ENCODE measurements at places on chromosomes 11 and 22.

DNA sequence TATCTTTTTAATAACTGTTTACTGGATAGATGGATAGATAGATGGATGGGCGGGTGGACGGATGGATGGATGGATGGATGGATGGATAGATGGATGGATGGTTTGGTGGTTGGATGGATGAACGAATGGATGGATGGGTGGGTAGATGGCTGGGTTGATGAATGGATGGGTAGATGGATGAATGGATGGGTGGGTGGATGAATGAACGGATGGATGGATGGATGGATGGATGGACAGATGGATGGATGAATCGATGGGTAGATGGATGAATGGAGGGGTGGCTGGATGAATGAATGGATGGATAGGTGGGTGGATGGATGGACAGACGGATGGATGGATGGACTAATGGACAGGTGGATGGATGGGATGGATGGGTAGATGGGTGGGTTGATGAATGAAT, 13.8 kb upstream of the SLC22A12 start:
- DNase-seq, result no peak

GRCh38 chr11:117176186-117176585, 2.4 kb upstream of the SIDT2 start:
- DNase-seq, result no peak

DNA sequence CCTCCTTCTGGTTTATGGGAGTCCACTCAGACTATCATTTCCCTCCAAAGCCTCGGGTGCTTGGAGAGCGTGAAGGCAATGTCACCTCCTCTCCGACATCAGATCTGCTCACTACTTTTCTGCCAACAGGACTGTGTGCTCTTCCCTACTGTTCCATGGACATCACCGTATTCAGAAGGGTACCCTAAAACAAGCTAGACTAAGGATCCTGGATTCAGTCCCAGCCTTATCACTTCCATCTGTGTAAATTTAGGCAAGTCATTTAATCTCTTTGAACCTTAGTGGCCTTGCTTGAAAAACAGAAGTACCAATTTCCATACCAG, 78.2 kb downstream of the KCNC1 start:
- DNase-seq, result no peak

- DNase-seq, result no peak
Measured at GRCh38 chr22:24504956-24505736, 10.0 kb downstream of the UPB1 start.

DNA sequence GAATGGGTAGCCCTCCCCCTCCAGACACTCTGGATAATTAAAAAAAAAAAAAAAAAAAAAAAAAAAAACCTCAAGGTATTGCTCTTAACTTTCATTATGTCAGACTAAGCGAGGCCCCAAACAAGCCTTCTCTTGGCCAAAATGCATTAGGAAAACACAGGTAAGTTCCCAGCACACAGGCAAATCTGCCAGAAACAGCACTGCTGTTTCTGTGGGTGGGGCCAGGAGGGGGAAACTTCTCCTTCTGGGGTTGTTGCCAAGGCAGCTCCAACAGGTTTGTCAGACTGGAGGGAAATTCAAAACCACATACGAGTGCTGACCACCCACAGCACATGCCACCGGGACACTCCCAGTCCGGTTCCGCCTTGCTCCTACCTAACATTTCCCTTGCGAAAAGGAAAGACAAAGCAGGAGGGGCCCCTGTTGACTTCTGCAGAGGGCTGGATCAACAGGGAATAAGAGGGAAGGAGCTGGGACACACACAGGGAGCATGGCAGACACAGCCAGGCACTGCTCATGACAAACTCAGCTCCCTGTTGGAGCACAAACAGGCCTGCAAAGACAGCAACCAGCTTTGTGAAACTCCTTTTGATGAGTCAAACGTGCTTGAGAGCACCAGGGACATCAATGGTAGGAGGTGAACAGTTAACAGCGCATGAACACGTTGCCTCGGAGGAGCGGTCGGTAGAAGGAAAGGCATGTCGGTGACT, 55.0 kb downstream of the MYH9 start:
- DNase-seq, result peak; percentile 77

- DNase-seq, result no peak
Measured at GRCh38 chr11:104843150-104843836, 55.0 kb downstream of the CASP12 start.

- DNase-seq, result no peak
Measured at GRCh38 chr11:19632499-19632834, 80.2 kb upstream of the NAV2 start.

GRCh38 chr22:30970356-30970746, 1.3 kb downstream of the TUG1 start:
- no peak for DNase-seq

DNA sequence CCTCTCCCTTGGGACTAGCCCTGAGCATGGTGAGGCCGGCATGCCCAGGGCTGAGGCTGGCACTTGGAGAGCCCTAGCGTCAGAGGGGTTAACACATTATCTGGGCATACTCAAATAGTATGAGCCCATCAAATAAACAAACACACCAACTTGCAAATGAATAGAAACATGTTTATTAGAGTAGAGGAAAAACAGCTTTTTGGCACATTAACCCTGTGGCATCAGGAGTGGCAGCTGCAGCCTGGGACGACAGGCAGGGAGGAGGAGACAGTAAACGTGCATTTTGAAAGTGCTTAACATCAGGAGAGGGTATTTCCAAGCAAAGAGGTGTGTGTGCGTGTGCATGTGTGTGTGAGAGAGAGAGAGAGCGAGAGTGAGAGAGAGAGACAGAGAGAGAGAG, 684.9 kb downstream of the NTM start:
- DNase-seq, result no peak

DNA sequence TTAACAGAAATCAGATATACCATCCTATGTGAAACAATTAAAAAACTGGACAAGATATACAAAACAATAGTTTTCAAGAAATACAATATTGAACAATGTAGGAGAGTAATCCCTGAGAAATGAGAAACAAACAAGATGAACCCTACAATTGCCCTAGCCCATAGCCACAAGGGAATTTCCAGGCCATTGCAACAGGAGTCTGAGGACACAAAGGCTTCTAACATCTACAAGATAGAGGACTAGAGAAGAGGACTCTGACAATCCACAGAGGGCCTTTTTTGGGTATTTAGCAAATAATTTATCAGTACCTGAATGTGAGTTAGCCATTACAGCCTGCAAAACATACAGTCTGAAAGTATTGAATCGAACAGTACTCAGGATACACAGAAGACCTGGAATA, 251.7 kb downstream of the GRM5 start:
- no peak for DNase-seq

DNA sequence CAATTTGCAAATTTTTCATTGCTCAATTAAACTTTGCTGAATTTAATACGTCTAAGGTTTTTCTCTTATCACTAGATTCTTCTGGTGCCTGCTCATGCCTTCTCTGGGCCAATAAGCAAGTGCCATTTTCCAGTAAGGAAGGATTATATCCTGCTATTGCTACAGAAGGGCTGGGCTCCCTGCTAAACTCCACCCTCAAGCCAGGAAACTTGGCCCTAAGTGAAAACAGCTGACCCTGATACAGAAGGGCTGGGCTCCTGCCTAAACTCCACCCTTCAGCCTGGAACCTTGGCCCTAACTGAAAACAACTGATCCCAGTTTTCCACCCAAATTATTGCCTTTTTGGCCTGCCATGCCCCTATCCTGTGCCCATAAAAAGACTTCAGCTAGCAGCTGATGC, 385.3 kb downstream of the DYNC2H1 start:
- no peak for DNase-seq

GRCh38 chr11:78801161-78801884, 226.7 kb upstream of the NARS2 start:
- no peak for DNase-seq

DNA sequence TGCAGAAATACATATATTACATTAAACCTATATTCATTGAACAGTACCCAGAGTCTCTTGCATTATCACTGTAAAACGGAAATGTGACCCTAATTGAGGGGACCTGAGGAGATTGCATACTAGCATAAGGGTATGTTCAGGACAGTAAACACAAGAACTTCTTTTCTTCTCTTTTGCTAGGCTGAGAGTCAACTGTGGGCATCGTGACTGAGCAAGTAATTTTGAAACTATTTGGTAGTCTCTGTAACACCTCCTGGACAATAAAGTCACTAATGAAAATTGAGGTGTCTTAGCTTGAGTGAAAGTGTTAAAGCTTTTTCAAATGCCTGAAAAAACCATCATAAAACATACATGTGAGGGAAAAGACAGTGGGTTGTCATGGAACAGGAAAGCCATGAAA, 90.9 kb downstream of the PDHX start:
- DNase-seq, result no peak

DNA sequence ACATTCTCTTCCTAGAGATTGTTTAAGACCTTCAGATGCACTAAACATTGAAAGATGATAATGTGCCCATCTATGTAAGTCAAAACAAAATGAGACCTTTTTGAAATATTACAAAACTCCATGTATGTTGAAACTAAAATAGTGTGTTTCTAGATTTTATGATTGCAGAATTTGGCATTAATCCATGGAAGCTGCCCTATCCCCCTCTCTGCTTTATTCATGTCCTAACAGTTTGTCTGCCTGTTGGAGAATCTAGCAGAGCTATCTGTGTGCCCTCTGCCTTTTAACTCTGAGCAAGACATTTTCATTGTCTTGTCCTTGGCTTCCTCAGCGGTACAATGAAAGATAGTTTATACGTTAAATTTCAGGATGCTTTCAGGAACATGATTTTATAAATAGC, 105.5 kb downstream of the FAT3 start:
- DNase-seq, result no peak

- no peak for DNase-seq
Measured at GRCh38 chr11:134949121-134950090, 537.4 kb upstream of the B3GAT1 start.

GRCh38 chr22:28120691-28121592, 201.9 kb upstream of the PITPNB start:
- no peak for DNase-seq

DNA sequence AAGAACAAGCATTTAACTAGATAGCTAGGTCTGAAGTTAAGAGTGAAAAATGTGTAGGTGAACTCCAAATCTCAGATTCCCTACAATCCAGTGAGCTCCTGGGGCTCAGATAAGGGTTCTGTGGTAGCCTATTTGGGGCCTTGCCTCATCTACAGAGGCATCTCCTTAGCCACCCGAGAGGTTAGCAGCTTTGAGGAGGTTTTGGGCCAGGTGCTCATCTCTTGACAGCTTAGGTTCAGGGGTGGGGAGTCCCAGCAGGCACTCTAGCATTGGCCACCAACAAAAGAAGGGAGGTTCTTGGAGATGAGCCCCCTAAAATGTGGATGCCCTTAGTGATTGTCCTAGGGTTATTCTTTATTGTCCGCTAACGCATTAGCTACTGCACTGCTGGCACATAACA, 184.4 kb upstream of the B3GAT1 start:
- DNase-seq, result no peak

DNA sequence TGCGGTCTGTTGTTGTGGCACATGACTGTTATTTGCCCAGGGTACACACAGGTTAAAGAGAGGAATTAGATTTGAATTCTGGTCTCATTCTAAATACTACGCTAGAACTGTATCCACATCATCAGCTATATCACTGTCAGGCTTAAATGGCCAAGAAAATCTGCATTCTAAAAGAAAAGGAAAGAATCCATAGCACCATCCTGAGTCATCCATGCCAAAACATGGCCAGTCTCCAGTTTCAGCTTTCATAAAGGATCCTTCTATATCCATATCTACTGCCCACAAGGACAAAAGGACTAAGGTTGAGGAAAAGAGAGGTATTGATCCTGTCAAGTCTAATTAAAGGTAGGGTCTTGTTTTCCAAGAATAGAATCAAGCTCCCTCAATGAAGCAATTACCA, 73.6 kb upstream of the GDPD4 start:
- DNase-seq, result no peak

GRCh38 chr22:26722159-26722558, 64.8 kb downstream of the MIAT start:
- no peak for DNase-seq

DNA sequence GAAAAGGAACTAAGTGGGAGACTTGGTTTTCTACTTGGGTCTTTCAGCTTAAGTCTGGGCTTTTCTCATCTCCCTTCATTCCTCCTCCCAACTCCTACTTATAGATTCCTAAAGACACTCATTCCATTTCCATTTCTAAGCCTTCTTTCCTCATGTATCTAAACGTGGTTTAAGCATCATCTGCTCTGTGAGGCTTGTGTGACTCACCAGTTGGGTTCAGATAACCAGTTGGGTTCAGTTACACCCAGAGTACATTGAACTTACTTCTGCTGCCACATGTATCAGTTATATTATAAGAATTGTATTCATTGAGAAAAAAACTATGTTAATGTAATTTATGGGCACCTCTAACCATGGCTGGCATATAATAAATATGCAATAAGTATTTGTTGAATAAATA, 831.2 kb upstream of the CCDC90B start:
- DNase-seq, result no peak

GRCh38 chr11:8080674-8081590, at the start of gene TUB:
TSS of gene TUB (plus strand) at chr11:8081211. CDS start at chr11:8081511, 300 bp downstream.
- no peak for DNase-seq

DNA sequence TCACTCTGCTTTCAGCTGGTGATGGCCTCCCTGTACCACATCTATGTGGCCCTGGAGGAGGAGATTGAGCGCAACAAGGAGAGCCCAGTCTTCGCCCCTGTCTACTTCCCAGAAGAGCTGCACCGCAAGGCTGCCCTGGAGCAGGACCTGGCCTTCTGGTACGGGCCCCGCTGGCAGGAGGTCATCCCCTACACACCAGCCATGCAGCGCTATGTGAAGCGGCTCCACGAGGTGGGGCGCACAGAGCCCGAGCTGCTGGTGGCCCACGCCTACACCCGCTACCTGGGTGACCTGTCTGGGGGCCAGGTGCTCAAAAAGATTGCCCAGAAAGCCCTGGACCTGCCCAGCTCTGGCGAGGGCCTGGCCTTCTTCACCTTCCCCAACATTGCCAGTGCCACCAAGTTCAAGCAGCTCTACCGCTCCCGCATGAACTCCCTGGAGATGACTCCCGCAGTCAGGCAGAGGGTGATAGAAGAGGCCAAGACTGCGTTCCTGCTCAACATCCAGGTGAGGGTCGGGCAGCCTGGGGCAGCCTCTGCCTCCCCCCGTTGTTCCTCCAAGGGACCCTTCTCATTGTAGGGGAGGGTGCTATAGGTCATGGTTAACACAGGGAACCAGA, 5.9 kb downstream of the HMOX1 start:
- DNase-seq, result no peak

- no peak for DNase-seq
Measured at GRCh38 chr22:24400034-24400725, 27.2 kb upstream of the ADORA2A start.

- DNase-seq, result no peak
Measured at GRCh38 chr11:41519696-41520095, 60.2 kb upstream of the LRRC4C start.

GRCh38 chr11:72673943-72674828, at the start of gene PDE2A:
TSS of gene PDE2A (minus strand) at chr11:72674422. CDS start at chr11:72674207, 215 bp downstream.
- DNase-seq, result no peak

- DNase-seq, result no peak
Measured at GRCh38 chr22:43789452-43789851, 22.7 kb downstream of the EFCAB6 start.

DNA sequence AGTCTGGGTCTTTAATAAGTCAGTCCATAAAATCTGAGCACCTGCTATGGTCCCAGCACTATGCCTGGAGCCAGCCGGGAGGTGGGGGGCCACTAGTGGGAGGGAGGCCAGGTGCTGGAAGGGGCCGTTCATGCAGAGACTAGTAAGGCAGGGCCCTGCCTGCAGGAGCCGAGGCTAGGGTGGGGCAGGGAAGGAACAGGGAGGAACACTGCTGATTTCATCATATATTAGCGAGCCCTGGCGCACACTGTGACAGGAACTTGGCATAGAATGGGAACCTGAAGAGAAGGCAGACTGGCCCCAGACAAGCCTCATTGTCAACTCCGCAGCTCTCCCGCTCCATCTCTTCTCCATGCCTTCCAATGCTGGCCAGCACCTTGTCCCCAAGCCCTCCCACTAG, 7.1 kb downstream of the VSIG10L2 start:
- no peak for DNase-seq

- DNase-seq, result no peak
Measured at GRCh38 chr11:129285402-129285786, 90.3 kb upstream of the BARX2 start.

Data from stimulated activated CD4-positive, alpha-beta T cell treated with anti-CD3 and anti-CD28 coated beads, Interleukin-4, amount 100 ng/mL, for 4 hours (primary cell).